ENCODE measurements at places on chromosomes 2 and 18.

DNA sequence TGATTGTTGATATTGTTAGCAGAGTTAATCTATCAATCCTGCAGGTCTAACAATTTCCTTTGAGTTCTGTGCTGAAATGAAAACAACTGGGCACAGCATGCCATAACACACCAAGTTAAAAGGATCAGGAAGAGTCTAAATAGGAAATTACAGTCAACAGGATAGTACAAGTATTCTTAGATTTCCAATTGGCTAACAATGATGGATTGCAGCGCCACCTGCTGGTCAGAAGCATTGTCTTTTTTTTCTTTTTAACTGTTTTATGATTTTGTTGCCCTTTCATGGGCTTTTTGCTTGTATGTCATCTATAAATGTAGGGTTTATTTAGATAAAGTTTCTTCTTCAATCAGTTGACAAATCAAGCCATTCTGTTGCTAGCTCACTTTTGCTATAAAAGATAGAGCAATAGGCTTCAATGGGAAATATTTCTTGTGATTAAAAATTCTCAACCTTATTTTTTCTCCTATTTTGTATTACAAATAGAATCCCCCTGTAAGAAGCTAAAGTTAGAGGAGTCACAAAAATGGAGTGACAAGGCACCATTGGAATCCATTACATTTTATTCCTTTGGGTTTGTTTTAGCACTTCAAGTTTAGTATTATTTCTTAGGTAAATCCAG, 40.8 kb upstream of the RPRM start:
- DNase-seq: no peak

DNA sequence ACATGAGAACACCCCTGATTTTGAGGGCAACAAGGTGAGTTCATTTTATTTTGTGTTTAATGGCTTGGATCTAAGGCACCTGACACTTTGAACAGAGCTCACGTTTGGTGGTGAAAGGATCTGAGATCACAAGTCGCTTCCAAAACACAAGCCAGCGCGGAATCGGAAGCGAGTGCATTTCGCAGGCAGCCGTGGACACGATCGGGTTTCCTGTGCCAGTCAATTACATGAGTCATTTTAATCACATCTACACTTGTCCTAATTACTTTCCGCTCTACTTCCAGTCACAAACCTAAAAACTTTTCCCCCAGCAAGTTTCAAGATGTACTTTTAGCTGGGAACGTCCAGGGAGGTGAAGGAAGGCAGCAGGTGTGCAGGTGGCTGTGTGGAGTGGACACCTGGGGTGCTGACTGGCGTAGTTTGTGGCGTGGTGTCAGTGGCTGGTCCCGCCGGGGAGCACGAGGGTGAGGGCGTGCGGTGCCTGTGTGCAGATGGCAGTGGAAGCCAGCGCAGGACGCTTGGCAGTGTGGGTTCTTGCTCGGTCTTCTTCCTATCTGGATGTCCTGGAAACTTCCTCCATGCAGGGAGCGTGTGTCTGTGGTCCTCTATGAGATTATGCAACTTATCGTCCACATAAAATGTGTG, 75.6 kb downstream of the DCDC2C start:
- no peak for DNase-seq

DNA sequence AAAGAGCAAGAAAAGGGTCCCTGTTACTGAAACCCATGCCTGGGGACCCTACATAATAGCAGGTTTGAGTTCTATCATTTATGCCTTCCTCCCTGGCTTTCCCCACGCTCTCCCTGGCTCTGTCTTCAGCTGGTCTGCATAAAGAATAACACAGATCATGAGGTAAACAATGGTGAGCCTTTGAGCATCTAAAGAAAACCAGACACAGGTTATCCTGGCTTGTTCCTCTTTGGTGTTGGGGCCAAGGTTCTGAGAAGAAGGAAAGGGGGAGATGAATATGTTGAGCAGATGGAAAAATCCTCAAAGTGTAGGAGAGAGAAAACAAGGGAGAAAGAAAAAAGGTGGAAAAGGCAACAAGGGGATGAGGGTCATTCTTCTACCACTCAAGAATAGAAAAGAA, 127.3 kb downstream of the CABYR start:
- DNase-seq: no peak

DNA sequence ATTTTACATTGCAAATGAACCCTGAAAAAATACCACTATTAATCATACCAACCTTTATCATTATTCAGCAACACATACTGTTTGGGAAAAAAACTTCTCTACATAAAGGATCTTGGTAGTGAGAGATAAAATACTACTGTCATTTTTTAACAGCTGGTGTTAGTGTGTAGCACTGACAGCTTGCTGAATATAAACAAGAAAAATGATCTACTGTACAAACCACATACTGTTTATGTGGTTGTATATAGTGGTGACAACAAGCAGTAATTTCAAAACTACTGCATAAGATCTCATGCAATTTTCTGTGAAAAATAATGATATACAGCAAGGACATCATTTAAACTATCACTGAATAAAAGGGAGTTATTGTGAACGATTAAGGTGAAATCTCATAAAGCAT, 601.2 kb downstream of the LRP1B start:
- DNase-seq: no peak

DNA sequence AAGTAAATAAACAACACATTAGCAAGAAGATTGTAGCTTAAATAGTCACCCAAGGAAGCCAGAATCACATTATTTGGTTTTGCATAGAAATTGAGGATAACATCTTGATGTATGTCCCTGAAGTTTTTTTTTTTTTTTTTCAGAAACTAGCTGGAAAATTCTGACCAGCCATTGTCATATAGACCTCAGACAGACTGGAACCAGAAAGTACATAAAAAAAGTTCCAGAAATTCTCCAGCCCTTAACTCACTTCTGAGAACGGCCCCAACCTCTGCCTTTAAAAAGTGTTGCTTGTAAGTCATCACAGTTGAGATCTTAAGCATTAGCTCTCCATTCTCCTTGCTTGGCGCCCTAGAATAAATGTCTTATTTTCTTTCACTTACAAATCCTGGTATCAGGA, 350.5 kb downstream of the CCDC85A start:
- DNase-seq: no peak

DNA sequence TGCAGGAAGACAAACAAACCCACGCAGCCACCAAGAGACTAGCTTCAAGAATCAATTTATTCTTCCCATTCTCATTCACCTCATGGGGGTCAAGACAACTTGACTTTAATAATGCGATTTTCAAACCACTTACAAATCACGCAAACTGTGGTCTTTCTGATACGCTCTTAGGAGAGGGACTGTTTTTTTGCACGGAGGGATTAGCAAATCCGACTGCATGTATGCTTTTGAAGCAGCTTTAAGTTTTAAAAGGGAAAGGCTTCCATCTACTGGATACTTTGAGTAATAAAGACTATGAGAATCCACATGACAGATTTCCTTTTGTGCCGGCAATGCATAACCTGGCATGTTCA, 322.9 kb upstream of the KCNJ3 start:
- DNase-seq: no peak

GRCh38 chr2:9918275-9918674, 33.2 kb upstream of the GRHL1 start:
- DNase-seq: no peak

DNA sequence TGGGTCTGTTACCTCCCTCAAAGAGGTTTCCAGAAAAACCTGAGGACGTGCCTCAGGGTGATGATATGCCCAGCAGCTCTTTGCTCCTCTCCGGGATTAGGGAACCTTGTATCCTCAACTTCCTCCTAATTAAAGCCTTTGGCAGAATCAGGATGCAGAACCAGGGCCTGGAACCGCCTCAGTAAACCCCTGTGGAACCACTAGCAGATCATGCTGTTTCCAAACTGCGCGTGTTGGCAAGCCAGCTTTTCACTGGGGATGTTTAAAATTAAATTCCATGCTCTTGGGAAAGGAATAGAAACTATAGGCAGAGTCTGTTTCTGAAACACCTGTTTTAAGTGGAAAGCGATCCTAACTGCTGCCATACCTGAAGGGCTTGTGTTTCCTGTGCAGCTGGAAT, 26.4 kb downstream of the CRIM1 start:
- no peak for DNase-seq

- DNase-seq: no peak
Observed at GRCh38 chr18:38932752-38933151, 1367.2 kb upstream of the CELF4 start.

DNA sequence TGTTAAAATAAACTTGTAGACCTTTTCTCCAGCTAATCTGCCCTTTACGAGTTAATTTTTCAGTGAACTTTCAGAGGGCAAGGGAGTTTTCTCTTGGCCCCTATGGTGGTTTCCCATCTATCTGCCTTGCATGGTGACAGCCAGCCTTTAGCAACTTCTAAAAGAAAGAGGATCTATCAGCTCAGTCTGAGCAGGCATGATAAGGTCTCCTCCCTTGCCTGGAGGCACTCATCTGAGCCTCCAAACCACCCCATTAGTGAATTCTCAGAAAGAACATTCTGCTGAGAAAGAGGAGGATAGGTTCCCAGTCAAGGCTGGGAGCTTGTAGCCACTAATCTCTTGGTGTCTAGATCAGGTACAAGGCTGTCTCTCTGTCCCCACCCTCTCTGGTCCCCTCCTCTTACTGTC, 10.7 kb upstream of the GYPC start:
- DNase-seq: no peak

GRCh38 chr18:39464006-39464405, 1898.4 kb upstream of the CELF4 start:
- DNase-seq: no peak

- DNase-seq: no peak
Observed at GRCh38 chr2:230787101-230787500, 74.5 kb downstream of the CAB39 start.

DNA sequence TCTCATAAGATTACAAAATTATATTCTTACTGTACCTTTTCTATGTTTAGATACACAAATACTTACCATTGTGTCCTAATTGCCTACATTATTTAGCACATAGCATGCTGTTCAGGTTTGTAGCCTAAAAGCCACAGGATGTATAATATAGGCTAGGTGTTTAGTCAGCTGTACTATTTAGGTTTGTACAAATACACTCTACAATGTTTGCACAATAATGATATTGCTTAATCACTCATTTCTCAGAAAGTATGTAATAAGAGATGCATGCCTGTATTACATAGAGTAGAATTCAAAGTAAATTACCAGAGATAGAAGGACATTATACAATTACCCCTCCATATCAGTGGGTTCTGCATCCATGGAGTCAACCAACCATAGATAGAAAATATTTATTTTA, 201.1 kb upstream of the COL3A1 start:
- no peak for DNase-seq

DNA sequence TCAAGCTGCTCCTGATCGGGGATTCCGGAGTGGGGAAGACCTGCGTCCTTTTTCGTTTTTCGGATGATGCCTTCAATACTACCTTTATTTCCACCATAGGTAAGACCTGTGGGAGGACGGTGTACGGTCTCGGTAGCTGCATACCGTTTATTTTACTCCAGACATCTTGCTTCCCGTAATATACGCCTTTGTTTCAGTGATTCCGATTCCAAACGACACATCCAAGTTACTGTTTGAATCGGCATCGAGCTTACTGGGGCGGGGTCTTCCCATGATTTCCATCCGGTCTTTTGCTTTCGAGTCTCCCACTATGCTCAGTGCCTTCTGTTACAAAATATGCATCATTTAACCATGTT, 731 bp downstream of the RAB10 start:
- DNase-seq: peak; percentile 4

DNA sequence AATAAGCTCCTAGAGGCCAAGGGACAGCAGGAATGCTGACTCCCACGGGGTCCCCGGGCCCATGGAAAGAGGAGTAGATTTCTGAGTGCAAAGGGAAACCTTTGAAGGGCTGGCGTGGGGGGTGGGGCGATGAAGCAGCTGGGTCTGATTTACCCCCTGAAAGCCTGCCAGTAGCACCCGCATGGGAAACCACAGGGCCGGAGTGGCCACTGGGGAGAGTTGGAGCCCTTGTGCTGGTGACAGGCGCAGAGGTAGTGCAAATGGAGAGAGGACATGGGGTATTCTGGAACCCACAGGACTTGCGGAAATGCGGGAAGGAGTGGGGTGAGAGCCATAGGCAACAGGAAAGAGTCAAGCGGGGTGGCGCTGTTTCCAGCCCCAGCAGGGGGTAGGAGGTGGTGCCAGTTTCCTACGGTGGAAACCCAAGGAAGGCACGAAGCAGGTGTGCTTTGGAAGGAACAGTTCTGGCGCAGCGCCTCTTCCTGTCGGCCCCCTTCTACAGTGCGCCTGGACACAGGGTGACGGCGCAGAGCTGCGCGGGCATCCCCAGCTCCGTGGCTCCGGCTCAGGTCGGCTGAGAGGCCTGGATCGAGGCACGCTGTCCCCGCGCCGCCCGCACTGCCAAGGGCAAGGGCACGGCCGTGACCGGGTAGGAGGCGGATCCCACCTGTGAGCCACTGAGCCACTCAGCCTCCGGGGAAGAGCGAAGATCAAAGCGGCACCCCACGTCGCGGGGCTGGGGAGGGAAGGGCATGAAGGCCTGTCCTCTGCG, 149.0 kb upstream of the GLI2 start:
- DNase-seq: no peak

GRCh38 chr2:149094217-149095015, 55.9 kb downstream of the LYPD6B start:
- no peak for DNase-seq

GRCh38 chr2:50575232-50575631, 456.7 kb downstream of the NRXN1 start:
- no peak for DNase-seq

- no peak for DNase-seq
Observed at GRCh38 chr2:33412920-33413319, 63.5 kb upstream of the RASGRP3 start.

DNA sequence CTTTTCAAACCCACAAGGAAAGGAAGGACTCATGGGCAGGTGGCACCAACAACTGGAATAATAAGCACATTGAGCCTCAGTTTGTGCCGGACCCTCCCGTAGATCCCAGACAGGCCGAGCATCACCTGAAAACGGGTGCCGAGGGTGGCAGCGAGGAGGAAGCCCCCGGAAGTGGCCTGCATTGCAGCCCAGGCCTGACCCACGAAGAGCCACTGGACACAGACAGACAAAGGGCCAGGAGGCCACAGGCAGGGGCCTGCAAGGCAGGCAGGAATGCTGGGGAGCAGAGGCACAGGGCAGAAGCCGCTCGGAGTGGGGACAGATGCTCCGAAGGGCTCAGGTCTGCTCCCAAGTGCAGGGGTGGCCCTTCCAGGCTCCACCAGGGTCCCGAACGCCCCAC, 31.7 kb downstream of the MTERF4 start:
- DNase-seq: no peak
